NCI-H748 treated with DMSO at 0.1 percent for 48 hours (cell line): ENCODE measurements at places on chromosomes 1 and 21.
A peak's percentile ranks its signal among the peaks of the same experiment; 100 is the strongest.

- DNase-seq, result no peak
These were observed 1.3 kb upstream of the CD5L start for GRCh38 chr1:157842939-157843338.

GRCh38 chr1:172719694-172720138 lies 60.8 kb downstream of the FASLG start:
- DNase-seq, result no peak

GRCh38 chr1:8256321-8256720 lies 61.6 kb upstream of the SLC45A1 start:
- DNase-seq, result no peak

DNA sequence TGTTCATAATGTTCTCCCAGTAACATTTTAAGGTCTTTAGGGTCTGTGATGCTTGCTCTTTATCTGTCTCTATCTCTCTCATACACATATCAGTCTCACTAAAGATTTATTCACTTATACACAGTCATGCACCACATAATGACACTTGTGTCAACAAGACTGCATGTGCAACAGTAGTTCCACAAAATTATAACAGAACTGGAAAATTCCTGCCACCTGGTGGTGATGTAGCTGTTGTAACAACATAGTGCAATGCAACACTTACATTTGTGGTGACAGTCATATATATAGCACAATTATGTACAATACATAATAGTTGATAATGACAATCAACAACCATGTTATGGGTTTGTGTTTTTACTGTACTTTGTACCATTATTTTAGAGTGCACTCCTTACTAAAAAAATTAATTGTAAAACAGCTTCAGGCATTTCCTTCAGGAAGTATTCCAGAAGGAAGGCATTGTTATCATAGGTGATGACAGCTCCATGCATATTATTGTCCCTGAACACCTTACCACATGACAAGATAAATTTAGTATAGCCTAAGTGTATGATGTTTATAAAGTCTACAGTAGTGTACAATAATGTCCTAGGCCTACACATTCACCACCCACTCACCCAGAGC lies 8.1 kb downstream of the TDRD5 start:
- DNase-seq, result peak; percentile 6

DNA sequence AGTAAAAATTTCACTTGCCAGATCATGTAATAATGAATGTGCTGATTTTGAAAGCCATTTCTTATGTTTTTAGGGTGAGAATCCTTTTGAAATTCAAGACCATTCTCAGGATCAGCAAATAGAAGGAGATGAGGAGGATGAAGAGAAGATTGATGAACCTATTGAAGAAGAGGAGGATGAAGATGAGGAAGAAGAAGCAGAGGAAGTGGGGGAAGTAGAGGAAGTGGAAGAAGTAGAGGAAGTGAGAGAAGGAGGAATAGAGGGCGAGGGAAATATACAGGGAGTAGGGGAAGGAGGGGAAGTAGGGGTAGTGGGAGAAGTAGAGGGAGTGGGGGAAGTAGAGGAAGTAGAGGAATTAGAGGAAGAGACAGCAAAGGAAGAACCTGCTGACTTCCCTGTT lies 32.4 kb downstream of the ZNF326 start:
- DNase-seq, result no peak

DNA sequence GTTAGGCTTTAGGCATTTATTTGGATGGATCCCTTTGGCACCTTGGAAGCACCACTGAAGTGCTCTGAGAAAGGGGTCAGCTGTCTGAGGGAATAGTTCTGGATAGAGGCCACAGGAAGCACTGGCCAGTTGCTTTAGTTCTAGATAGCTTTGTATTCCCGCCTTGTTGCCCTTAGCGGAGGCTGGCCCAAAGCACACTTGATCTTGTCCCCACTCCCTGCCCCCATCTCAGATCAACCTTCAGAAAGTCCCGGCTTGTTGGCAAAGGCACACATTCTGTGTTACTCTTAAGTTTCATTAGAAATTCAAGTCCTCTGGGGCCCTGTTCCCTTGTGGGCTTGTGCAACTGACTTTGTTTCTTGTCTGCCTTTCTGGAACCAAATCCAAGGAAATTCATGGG lies 15.2 kb upstream of the NBL1 start:
- DNase-seq, result no peak

GRCh38 chr1:80962564-80962963 lies 838.2 kb upstream of the ADGRL2 start:
- DNase-seq, result no peak

DNA sequence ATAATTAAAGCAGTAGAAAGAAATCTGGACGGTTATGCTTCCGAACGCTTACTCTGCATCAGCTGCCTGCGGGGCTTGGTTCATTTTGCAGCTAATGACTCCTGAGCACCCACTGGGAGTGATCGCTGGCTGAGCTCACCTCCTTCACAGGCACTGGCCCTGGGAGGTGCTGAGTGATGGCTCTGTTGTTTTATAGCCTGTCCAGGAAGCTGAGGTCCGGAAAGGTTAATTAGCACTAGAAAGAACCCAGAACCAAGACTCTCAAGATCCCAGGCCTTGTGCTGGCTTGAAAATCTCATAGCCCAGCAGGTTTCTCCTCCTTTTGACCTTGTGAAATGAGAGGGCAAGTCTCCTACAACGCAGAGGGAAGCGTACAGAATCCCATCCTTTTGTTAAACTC lies 226.2 kb downstream of the AJAP1 start:
- no peak for DNase-seq

GRCh38 chr1:225635649-225636048 lies 17.3 kb downstream of the ENAH start:
- no peak for DNase-seq

GRCh38 chr1:37631036-37631435 lies 3.7 kb downstream of the RSPO1 start:
- no peak for DNase-seq

GRCh38 chr1:184975208-184975870 lies 1.0 kb upstream of the NIBAN1 start:
- DNase-seq, result no peak

GRCh38 chr1:51673279-51673678 lies 56.4 kb downstream of the OSBPL9 start:
- no peak for DNase-seq

DNA sequence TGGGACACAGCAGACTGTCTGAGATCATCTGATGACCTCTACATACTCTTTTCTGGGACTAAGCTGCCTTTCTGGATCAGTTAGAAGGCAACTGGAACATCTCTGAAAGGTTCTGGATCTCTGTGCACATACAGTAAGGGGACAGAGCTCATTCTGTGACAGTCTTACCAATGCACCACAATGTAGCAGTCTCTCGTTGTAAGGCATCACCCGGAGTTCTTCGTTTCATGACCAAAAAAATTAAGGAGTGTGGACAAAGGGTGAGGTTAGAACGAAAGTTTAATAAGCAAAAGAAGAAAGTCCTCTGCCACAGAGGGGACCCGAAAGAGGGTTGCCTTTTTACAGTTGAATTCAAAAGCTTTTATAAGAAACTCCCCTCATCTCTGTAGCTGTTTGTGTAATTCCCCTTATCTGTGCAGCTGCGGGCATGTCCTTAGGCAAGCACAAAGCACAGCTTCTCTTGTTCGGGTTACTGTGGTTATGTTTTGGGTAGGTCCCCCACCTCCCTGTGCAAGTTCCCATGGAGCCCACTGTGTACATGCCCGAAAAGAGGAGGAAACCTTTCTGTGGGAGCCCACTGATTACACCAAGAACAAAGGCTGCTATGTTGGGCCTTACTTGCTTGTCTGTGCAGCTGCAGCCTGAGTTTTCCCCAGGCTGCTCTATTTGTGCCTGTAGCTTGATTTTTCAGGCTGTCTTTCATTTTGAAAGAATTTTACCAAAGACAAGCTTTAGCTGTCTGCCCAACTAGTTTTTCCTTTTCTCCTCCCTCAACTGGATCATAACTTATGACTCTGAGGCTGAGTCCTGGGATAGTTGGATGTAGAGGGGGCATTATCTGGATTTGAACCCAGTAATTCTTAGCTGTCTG lies 53.1 kb upstream of the CACNA1E start:
- DNase-seq, result no peak

GRCh38 chr1:87451229-87451920 lies 122.7 kb downstream of the LMO4 start:
- DNase-seq, result no peak

GRCh38 chr1:49190138-49190537 lies 413.4 kb upstream of the BEND5 start:
- no peak for DNase-seq

DNA sequence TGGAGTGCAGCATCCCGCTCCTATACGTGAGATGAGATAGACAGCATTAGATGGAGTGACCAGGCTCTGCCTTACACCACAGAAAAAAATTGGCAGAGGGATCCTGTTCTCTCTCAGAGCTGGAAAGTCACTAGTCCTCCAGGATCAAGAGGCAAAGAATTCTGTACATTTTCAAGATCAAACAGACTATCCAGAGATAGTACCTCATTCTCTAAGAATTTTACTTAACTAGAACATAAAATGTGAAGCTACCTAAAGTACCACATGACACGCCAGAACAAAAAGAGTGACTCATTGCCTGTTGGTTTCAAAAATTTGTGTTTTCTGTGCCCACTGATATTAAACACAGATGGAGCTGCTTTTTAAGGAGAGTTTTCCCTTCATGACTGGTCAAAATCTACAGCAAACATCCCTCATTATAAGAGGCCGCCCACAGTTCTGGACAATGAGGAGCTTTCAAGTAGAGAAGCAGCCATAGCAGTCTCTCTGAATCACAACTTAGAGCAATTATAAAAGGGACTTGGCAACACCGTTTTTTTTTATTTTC lies 32.3 kb downstream of the CD160 start:
- DNase-seq, result no peak

DNA sequence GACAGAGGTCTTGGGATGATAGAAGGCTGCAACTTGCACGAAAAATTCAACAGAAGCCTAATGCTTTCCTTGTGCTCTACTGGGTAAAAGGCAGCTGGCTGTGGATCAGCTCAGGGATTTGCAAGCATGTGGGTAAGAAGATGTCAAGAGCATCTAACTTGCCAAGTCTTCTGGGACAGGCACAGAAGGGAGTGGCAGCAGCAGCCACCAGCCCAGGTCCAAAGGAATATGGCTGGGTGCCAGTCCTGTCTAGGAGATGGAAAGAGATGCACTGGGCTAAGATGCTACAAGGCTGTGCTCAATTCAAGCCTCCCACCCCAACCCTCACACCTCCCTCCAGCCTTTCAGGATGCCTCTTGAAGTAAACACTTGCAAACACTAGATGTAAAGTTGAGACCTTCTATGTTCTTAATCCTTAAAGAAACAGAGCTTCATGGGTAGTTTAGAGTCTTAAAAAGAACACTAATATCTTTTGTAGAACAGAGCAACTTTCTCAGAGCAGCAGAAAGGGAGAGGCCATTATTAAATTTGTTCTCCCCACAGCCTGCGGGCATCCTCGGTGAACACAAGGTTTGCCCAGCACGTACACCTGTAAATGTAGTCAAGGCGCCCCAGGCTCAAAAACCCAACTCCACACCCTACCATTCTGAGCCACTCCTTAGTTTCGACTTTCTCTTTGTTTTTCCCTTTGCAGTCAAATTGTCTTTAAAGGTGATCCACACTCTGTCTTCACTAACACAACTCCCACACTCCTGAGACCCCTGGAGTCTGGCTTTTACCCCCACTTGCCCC lies 64.6 kb upstream of the BCAR3 start:
- no peak for DNase-seq

DNA sequence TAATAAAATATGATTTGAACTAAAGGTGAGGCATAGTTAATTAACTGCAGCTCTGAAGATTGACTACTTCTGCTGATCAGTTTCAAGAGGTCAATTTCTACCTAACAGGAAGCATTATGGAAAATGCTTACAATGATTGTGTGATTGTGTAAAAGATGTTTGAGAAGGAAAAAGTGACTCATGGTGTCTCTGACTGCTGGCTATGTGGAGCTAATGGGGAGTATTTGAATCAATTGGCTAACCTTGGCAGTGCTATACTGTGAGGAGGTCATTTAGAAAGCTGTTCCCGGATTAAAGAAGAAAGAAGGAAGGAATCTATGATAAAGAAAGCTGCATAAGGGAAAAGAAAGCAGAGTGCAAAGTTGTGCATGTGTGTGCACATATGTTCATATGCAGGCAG lies 376.5 kb downstream of the ADGRL2 start:
- no peak for DNase-seq

GRCh38 chr1:248183996-248184395 lies 9.4 kb downstream of the OR2M2 start:
- no peak for DNase-seq

DNA sequence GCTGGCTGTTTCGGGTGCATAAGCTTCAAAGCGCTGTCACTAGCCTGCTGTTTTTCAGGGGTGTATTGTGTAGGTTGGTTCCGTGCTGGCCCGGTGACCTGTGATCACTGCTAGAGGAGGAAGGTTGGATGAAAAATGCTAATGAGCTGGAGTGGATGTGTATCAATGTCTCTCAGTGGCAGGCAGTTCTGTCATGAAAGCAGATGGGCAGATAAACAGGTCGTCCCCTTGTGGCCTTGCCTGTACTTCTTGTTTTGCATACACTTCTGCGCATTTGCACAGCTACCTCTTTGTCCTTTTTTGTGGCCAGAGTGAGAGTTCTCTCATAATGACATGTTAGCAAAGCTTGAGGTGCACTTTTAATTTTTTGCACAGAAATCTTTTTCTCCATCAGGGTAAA lies 2.9 kb downstream of the SELENON start:
- DNase-seq, result no peak

DNA sequence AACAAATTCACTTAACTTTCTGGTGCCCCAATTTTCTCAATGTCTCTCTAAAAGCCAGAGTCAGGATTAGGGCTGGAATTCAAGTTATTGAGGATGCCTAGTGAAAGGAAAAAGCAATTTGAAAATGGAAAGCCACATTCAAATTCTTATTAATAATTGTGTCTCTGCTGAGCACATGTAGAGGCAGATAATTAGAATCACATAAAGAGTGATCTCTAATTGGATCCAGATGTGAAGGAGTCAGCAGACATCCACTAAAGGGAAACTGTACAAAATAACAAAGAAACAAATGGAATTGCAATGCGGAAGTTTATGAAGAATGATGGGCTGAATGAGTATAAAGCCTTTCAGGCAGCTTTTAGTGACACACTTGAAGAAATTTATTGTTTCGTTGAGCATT lies 482.6 kb downstream of the TTLL7 start:
- DNase-seq, result no peak

- DNase-seq, result no peak
These were observed 11.4 kb upstream of the CAMSAP2 start for GRCh38 chr1:200727257-200727656.

- DNase-seq, result no peak
These were observed 2.7 kb upstream of the NTNG1 start for GRCh38 chr1:107138166-107138565.

GRCh38 chr1:214404571-214405213 lies 123.7 kb downstream of the SMYD2 start:
- DNase-seq, result no peak

GRCh38 chr1:35745124-35745730 lies 24.6 kb downstream of the CLSPN start:
- no peak for DNase-seq
